ENCODE measurements at places on chromosomes 5 and 9.
A peak's percentile ranks its signal among the peaks of the same experiment; 100 is the strongest.

DNA sequence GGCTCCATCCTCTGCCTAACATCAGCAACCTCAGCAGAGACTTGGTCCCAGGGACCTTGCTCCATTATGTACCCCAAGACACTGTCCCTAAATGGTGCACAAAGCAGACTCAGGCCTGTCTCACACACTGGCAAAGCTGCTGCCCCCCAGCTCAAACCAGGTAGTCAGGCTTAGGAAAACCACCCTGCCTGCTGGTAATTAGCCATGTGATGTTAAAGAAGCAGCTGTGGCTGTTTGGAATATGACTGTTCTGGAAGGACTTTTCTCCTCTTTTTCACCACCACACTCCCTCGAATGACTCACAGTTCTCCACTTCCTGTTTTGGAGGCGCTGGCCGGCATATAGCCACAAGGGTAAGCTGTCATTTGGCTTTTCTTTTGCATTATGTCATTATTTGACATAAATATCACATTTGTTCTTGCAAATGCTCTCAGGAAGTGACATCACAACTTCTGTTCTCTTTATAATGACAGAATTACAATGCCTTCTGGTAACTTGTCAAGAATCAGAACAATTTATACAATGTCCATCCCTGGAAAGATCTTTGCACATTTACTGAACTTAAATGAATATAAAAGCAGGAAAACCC lies 113.9 kb downstream of the SUSD1 start:
- DNase-seq = peak; percentile 97

DNA sequence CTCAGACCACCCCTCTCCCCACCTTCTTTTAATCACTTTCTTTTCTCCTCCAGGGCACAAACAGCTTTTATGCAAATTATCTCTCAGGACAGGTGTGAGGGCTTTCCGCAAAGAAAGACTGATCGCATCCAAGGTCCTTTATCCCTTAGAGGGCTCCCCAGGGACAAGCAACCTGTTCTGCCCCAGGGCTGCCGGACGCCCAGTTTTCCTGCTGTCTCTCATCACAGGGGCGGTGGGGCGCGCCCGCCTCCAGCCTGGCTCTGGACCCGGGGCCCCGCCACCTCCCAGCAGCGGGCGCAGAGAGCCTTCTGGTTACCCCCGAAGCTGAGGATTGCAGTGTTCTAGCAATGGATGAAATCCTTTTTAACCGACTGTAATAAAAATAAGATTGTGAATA lies 266.1 kb downstream of the CWC27 start:
- DNase-seq = no peak

DNA sequence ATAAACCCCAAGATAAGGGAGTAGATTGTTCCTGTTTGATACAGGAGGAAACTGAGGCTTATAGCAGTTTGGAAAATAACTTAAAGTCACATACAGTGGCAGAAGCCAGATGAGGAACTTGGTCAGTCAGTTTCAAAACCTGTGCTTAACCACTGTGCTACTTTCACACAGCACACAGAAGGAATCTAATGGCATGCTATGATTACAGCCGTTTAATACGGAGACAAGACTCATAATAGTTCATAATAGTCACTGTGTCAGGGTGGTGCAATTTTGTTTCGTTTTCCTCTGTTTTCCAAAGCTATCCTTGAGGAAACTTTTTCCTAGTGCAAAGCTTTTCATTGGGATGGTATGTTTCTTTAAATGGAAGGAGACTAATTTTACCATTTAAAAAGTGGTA lies 112.3 kb downstream of the GCNT1 start:
- DNase-seq = no peak

- DNase-seq = peak; percentile 23
Observed at GRCh38 chr5:170885256-170885655, 23.4 kb downstream of the RANBP17 start.

DNA sequence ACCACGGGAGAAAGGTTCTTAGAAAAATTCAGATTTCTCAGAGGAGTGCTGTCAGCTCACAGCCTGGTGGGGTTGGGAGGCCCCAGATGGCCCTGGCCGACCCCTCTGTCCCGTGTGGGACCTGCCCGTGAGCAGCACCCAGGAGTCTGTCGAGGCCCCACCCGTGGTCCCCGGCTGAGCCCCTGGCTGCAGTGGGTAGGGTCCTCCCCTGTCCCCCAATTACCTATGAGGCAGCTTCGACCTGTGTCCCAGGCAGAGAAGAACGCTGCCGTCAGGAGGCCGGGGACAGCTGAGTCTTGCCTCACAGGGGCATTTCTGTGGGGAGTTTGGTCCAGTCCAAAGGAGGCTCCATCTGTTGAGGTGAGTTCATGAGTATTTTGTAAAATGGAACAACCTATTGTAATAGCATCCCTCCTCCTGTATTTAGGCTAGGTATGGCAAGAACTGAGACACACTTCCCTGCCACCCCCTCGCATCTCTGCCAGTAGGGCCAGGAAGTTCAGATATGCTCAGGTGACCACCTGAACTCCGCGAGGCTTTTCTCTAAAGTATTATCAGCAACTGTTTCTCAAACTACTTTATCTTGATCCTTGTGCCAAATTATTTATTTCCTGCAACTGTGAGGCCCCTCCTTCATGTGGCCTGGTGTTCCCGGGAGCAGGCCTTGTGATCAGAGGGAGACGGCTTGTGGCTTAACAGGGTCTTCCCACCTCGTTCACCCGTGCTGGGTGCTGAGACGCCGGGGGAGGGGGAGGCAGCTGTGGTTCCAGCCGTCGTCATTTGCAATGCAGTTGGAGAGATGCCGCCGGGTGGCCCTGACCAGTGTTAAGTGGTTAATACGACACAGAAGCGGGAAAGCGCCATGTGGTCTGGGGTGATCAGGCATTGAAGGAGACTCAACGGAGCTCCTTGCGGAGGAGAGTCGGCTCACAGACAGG lies 1.7 kb downstream of the AHRR start:
- DNase-seq = peak; percentile 41

DNA sequence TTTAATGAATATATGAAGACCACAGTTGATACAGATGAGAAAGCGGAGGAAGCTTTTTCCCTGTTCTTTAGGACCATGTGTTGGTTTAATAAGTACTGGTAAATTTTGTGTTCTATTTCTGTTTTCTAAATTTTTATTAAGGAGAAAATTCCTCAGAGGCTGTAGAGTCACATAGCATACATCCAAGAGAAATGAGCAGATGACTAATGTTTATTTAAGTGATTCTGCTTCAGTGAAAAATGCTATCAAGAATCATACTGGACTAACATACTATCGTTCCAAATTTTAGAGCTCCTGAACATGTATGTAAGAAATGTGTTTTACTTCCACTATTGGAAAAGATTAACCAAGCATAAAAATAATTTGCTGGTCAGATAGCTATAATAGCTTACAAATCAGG lies 115.0 kb downstream of the KIAA1958 start:
- peak; percentile 36 for DNase-seq

DNA sequence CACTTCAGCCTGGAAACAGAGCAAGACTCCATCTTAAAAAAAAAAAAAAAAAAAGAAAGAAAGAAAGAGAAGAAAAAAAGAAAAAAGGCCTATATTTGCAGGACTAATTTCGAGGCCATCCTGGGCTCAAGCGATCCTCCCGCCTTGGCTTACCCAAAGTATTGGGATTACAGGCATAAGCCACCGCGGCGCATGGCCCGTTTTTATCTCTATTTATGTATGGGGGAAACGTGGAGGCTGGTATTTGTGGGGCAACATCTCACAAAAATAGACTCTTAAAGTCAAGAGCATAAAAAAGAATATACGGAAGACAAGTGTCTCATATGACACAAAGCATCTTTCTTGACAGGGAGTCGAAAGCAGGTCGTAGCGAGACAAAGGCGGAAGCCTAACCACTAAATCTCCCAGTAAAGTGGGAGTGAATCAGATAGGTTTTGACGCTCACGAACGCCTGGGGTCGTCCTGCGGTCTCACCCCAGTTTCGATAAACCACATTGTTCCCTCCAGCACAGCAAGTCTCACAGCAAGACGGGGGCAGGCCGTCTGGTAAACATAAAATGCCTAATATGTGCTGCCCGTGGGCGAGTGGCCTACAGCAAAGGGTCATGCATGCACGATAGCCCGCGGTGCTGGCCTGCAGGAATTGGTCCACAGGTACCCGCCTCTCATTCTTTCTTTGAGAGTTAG lies 1.8 kb upstream of the TRIM41 start:
- DNase-seq = no peak

- DNase-seq = no peak
Observed at GRCh38 chr9:124363326-124364096, 51.7 kb downstream of the PSMB7 start.

DNA sequence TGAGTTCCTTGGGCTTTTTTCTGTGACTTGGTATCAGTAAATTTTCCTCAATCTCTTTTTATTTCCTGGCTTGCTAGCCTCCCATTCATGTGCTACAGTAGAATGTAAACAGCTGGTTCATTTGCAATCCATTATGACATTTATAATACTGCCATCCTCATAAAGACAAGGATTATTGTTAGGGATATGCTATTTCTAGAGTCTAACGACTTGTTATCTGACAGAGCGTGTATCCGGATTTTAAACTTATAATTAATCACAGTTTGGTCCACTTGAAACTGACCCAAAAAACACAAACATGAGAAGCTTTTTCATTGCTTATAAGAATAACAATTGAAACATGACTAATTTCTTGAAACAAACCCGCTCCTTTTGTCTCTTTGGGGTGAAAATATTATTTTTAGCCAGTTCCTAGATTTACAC lies 585.8 kb downstream of the TLE4 start:
- DNase-seq = peak; percentile 48

GRCh38 chr5:134101686-134102439 lies 12.6 kb upstream of the TCF7 start:
- peak; percentile 26 for DNase-seq

DNA sequence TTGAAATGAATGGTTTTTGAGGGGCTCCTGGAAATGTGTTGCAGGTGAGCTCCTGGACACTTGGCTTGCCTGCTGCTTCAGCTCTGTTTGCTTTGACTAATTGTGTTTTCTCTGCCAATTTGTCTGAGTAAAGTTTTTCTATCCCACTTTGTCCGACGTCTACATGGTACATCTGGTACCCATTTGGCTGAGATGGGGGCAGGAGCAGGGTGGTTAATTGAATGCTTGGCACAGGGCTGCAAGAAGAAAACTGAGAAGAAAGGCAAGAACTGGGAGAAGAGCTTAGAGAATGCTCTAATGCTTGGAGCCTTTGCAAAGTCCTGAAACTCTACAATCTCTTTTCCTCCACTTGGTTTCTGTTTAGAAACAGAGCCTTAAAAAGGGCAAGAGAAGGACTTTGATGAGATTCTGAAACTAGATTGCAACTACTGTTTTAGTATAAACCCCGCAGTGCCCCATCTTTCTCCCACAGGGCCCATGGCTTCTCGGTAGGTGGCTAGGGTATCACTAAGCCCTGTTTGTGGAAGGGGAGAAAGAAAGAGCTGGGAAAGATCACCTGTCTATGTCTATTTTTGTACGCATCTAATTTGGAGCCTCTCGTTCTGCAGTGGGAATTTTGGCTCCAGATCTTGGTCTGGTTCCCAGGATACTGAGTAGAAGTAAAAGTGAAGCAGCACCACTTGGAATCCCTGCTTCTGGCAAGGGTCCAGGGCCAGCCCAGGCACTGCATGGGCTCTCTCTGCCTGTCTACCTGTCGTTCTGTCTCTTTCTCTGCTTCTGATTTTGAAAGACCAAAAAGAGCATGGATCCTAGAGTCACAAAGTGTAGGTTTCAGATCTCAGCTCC lies 214.4 kb downstream of the SEMA6A start:
- no peak for DNase-seq

- DNase-seq = no peak
Observed at GRCh38 chr5:78056901-78057514, 237.5 kb downstream of the AP3B1 start.

GRCh38 chr9:118670011-118670953 lies 699.0 kb downstream of the BRINP1 start:
- DNase-seq = no peak

DNA sequence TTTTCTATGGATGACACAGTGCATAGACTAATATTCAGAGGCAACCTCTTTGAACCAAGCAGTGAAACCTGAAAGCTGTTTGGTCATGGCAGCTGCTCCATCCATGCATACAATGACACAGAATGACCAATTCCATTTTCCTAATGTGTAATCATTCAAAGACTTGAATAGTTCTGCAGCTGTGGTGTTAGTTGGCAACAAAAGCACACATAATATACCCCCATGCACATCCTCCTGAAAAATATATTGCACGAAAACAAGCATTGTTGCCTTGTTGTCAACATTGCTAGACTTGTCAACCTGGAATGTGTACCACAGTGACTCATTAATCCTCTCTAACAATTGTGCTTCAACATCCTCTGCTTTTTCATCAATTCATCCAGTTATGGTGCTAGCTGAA lies 71.0 kb upstream of the SEMA6A start:
- no peak for DNase-seq

GRCh38 chr9:117074784-117075520 lies 339.9 kb downstream of the ASTN2 start:
- no peak for DNase-seq

- no peak for DNase-seq
Observed at GRCh38 chr5:142872217-142872616, 102.0 kb downstream of the ARHGAP26 start.

- no peak for DNase-seq
Observed at GRCh38 chr5:143427122-143427735, 23.7 kb upstream of the NR3C1 start.

GRCh38 chr5:146565764-146566367 lies 49.9 kb upstream of the GPR151 start:
- peak; percentile 61 for DNase-seq

DNA sequence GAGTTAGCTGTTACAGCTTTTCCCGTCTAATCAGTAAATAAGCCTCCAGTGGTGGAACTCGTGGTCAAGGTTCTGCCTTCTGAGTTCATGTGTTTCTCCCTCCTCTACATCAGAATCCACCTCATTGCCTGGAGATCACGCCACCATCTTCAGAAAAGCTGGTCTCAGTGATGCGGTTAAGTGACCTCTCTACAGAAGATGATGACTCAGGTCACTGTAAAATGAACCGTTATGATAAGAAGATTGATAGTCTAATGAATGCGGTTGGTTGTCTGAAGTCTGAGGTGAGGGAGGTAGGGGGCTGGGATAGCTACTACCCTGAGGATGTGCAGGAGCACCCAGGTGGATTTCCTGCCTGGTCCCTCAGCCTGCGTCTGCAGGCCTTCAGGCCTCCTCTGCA lies 13.3 kb downstream of the ODF2 start:
- DNase-seq = no peak

GRCh38 chr9:21710548-21711191 lies 91.8 kb upstream of the MTAP start:
- DNase-seq = peak; percentile 67

- no peak for DNase-seq
Observed at GRCh38 chr5:86986837-86987236, 280.8 kb upstream of the RASA1 start.

- no peak for DNase-seq
Observed at GRCh38 chr9:88310310-88310980, 77.8 kb upstream of the SPIN1 start.

Data from fibroblast of skin of abdomen (primary cell).